ENCODE measurements at places on chromosomes 1 and 21.

DNA sequence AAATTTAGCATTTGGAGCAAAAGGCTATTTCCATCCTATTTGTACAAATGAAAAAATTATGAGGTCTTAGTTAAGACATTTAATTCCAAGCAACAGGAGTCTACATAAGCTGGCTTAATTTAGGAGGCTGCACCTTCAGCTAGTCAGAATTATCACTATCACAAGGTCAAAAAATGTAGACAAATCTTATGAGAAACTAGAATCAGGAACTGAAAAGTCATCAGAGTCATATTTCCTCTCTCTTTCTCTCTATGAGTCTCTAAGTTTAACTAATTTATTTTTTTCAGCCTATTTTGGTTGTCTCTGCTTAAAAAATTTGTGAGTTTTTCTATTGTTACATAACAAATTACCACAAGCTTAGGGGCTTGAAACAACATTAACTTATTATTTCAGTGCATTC is 807.1 kb upstream of the PRMT6 start:
- no peak for DNase-seq

DNA sequence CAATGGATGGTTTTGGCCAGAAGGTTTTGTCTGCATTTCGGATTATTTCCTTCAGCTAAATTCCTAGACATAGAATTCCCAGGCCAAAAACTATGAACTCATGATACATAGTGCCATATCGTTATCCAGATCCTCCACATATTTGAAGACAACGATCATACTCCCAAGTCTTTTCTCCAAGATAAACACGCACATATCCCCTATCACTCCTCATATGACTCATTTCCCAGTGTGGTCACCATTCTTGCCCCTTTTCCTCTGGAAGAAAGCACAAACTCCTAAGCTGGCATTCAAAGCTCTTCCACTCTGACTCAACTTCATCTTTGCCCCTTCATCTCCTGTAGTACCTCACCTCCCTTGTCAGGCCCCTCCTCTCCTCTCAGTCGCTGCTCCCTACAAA is 277.6 kb downstream of the PLPP3 start:
- no peak for DNase-seq

DNA sequence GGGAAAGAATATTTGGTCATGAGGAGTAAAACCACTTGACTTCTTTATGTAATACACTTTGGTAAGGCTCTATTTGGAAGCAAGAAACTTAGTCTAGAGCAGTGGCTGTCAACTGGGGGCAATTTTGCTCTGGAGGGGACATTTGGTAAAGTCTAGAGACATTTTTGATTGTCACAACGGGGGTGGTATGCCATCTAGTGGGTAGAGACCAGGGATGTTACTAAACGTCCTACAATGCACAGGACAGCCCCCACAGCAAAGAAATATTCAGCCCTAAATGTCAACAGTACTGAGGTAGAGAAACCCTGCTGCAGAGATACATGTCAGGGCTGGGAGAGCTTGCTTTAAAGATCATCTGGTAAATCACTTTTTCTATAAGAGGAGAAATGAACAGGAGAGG is 13.5 kb downstream of the FUCA1 start:
- no peak for DNase-seq

DNA sequence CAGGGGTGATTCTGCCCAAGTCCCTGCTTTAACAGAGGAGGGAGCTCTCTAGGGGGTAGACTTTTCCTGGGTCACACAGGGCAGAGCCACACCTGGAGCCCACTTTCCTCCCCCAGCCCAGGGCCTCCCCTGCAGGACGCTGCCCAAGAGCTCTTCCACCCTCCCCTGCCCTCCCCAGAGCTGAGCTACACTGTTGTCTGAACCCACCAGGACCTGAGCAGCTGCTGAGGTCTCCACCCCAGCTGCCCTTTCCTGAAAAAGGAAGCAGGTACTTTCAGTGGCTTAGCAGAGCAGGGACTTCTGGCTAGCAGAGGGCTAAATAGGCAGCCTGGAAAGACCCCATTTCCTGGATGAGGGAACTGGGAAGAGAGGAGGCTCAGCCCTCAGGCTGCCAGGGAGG is 169.3 kb upstream of the ETV3 start:
- DNase-seq = peak; percentile 51

DNA sequence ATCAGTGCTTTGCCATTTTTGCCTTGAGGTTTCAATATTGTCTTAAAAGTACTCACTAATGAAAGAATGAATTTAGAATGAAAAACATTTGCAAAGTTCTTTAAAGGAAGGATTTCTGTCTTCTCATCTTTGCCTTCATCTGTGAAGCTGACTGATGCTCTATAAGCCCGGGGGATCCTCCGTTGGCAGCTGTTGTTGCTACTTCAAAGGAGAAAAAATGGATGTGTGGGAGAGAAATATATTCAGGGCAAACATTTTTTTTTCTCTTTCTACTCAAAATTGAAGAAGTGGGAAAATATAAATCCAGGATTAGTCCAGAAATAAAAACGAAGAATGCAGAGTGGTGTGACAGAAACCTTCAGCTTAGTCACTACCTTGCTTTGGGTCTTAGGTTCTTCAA is 142.5 kb downstream of the OLFM3 start:
- no peak for DNase-seq

DNA sequence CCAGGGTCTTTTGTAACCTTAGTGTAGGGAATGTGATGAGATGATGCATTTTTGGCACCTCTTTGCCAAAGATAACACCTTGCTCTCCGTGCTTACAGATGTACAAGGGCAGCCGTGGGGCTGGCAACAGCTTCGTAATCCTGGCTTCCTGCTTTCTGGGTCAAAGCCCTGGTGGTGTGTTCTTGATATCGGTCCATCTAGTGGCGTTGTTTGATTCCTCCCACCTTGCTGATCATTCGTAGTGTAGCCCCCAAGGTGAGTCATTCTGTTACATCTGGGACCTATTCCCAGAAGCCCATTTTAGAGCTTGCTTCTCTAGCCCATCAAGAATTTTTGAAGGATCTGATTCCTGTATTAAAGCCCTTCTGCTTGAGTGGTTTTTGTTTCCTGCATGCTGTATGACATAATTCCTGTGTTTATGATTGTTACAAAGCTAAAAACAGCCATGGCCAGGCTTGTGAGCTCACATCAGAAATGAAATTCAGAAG is 7.0 kb upstream of the CCT8 start:
- DNase-seq = no peak

- no peak for DNase-seq
Observed at GRCh38 chr1:79955966-79956365, 949.4 kb upstream of the ADGRL4 start.

DNA sequence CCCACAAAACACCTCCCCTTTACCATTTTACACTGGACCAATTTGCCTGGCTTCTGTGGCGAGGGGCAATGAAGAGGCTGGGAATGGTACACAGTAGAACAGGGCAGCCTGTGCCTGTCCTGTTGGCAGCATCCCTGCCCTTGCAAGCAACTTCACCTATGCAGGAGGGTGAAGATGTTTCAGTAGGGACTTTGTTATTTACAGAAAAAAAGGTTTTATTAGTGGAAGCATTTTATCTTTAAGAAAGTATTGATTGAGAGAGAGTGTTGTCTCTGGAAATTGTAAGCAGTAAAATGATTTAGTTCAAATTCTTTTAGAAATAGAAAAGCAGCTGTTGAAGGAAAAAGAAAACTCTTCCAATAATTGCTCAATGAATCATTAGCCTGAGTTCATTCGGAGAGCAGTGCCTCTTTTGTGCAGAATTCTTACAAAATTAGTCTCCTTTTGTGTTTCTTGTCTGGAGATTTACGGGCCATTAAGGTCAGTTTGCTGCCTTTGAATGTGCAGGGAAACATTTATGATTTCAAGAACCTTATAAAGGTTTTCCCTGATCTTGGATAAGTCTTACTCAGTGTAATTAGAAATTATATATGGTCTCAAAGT is 49.1 kb downstream of the HHAT start:
- no peak for DNase-seq

- DNase-seq = no peak
Observed at GRCh38 chr1:209238356-209238755, 345.2 kb upstream of the CAMK1G start.

DNA sequence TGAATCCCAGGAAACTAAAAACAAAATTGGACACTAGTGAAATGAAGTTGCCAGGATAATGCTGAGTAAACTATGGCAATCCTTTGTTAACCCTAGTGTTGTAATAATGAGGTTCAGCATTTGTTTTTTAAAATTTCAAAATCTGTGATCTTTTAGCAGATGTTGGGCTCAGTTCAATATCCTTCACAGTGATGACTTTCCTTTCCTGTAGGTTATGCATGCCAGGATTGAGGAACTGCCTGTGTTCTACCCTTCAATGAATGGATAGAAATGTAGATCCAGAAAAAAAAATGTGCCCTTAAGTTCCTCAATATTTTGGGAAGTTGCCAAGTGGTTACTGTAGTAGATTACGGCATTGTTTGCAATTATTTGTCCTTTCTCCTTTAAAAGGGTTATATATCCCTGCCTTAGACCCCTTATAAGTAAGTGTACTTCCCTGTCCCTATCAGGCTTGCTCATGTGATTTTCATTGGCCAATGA is 35.5 kb upstream of the IRF2BP2 start:
- DNase-seq = no peak

- no peak for DNase-seq
Observed at GRCh38 chr1:66476774-66477173, 57.2 kb upstream of the SGIP1 start.

DNA sequence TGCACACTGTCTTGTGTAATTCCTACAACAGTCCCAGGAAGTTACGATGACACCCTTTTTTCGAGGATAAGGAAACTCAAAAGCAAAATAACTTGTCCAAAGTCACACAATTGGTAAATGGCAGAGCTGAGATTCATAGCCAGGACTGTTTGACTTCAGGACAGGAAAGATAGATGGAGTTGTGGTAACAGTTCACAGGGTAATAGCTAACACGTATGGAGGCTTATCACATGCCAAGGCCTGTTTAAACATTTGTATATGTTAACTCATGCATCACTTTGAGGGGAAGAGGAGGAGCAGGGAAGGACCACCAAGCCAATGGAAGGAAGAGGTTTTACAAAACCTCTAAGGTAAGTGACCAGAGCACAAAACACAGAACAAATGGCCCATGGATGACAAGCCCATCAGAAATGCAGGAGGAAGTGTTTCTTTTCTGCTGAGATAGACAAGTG is 2.8 kb downstream of the DHCR24 start:
- DNase-seq = no peak

- DNase-seq = no peak
Observed at GRCh38 chr1:182795563-182796228, 6.1 kb downstream of the NPL start.

GRCh38 chr1:16153096-16153998 is 2.5 kb downstream of the EPHA2 start:
- DNase-seq = no peak

GRCh38 chr21:33760641-33761440 is 118.5 kb downstream of the ITSN1 start:
- DNase-seq = no peak

DNA sequence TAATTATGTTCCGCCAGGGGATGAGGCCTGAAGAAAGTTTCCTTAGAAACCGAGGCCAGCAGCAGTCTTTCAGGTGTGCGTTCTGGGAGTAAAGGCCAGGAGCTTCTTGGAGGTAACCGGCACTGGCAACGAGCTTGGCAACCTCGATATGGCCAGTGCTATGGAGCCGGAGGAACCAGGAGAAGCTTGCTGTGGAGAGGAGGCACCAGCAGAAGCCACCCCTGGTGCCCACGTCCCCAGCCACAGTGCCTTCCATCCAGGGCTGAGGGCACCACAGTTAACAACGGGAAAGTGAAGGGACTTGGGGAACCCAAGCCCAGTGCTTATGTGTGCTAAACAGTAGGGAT is 41.5 kb upstream of the LIN9 start:
- DNase-seq = no peak

GRCh38 chr1:31182352-31182751 is 57.3 kb downstream of the NKAIN1 start:
- DNase-seq = peak; percentile 79

- no peak for DNase-seq
Observed at GRCh38 chr21:45479691-45480675, 62.3 kb downstream of the SLC19A1 start.

DNA sequence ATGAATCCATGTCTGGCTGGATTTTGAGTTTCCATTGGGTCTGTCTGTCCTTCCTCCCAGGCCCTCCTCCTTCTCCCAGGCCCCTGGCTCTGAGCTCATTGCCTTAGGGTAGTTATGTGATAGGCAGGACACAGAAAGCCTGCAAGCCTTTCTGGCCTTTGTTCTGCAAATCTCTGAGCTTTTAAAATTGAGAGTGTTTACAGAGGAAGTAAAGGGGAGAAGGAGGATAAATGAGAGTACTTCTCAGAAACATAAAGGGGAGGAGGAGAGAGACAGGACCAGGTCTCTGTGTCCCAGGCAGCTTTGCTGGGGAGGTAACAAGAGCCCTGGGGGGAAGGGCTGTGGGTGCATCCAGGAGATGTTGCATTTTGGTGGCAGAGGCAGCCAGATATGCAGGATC is 126.7 kb downstream of the FOXD2 start:
- no peak for DNase-seq

GRCh38 chr1:165857046-165857801 is 29.8 kb downstream of the UCK2 start:
- DNase-seq = peak; percentile 70

DNA sequence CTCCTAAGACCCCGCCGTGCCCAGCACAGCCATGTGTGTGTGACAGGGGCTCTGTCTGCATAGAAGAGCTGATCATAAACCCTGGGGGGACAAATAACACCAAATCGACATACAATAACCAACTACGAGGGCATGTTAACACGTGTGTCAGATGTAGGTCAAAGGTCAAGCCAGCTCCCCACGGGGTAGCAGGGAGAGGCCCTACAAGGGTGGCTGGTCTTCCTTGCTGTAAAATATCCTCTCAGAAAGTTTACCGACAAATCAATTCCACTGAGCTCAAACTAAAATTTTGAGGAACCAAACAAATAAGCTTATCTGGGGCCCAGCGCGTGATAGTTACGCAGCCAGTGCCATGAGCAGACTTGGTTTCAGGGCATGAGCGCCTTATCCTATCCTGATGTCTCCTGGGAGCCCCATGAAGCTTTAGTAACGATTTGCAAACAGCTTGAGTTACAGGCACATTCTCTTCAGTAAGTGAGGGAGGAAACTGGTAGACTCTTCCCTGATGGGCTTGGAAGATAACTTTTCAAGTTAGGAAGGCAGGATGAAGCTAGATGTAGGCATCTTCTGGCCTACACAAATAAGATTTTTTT is 2.7 kb upstream of the TMPRSS3 start:
- DNase-seq = no peak

GRCh38 chr1:109749221-109749620 is 8.4 kb upstream of the GSTM3 start:
- DNase-seq = no peak

GRCh38 chr1:19101244-19101643 is 108.8 kb downstream of the UBR4 start:
- no peak for DNase-seq

GRCh38 chr1:12654657-12655056 is 10.8 kb downstream of the AADACL4 start:
- DNase-seq = no peak

DNA sequence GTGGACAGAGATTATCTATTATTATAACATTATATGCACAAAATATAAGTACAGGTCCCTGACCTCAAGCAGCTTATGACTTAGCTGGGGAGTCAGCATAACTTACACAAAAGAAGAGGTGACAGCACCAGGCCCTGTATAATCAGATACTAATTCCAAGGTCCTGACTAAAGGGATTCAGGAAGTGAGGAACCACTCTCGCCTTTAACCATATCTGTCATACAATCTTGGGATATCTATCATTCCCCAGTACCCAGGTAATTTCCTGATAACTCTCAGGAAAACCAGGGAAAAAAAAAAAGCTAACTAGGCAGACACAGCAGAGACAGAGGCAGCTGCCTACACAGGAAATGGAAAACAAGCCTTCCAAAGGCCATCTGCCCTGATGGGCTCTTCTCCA is 78.5 kb upstream of the CAMK1G start:
- DNase-seq = no peak
